ENCODE measurements at places on chromosomes 3 and 15.

GRCh38 chr3:39292961-39293360 lies 13.1 kb upstream of the CX3CR1 start:
- DNase-seq = no peak

DNA sequence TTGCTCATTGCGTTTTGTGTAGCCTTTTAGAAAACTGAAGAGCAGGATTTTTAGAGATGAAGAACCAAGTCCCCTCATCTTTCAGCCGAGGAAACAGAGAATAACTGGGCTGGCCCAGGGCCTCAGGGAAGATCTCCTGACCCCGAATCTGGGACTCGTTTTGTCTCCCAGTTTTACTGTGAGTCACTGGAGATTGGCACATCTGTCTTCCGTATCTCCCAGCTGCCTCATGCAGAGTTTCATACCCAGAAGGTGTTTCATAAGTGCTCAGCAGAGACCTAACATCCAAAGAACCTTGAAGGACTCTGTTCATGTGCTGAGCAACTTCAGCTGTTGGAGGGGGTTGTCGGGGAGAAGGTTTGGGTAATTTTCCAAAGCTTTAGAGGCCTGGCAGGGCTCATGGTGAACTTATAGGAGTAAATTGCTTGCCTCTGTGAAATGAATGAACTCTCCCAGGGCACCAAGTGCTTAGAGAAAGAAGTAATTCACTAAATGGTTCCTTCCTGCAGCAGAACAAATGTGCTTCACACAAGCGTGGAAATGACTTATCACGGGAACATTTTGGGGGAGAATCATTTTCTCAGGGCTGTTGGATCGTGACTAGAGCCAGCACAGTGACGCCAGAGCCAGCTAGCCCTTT lies 121.4 kb downstream of the FAM43A start:
- no peak for DNase-seq

- no peak for DNase-seq
Measured at GRCh38 chr3:156291272-156292123, 171.1 kb downstream of the KCNAB1 start.

DNA sequence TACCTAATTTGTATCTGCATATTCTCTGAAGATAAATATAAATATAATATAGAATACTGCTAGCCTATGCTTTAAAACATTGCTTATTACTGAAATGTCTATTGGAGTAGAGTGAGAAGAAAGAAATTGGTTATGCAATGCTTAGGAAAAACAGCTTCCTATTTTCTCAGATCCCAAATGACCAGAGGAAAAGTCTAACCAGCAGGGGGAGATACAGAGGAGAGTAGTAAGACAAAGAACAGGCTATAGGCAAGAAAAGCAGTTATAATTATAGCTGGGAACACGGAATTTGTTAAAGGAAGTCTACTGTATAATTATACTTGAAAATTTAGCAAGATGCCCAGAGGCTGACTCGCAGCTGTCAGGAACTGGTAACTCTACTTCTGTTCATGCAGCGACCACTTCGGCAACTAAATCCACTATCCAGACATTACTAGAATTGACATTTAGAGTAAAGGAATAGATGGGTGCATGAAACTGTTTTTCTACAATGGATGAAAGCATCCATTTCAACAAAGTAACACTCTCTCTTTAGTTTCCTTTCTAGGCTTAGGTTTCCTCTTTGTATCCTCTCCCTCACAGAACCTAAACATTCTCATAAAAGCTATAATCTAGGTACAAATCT lies 97.2 kb downstream of the TBC1D5 start:
- DNase-seq = peak; percentile 48

DNA sequence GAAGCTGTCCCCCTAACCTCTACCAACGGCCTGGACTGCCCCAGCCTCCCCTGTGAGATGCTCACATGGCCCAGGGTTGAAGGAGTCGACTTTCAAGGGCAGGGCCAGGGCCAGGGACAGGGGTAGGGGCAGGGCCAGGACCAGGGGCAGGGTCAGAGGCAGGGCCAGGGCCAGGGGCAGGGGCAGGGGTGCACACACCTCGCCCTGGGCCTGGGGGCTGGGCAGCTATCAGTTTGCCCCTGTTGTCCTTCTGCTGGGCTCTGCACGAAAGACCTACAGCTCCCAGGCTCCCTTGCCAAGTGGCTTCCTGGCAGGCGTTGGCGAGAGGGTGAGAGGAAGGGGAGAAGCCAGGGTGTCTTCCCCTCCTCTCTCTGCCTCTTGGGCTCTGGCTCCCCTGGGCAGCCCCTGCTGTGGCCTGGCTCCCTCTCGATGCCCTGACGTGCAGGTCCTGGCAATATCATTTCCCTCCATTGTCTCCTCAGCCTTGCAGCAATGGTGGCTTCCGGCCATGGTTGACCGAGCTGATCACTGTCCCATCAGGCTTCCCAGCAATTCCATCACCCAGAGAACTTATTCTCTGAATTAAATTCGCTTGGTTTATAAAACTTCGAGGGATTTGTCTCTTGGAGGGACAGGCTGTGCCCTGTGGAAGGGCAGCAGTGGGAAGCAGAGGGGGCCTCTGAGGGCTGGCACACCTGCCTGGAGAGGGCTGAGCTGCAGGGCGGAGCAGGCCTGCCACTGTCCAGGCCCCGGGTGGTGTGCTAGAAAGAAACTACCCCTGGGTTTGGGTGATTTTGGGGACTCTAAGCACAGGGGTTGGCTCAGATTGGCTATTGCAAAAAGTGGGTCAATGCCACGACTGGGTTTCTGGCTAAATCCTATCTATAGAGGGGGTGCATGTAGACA lies 13.9 kb downstream of the PRR23E start:
- DNase-seq = no peak

DNA sequence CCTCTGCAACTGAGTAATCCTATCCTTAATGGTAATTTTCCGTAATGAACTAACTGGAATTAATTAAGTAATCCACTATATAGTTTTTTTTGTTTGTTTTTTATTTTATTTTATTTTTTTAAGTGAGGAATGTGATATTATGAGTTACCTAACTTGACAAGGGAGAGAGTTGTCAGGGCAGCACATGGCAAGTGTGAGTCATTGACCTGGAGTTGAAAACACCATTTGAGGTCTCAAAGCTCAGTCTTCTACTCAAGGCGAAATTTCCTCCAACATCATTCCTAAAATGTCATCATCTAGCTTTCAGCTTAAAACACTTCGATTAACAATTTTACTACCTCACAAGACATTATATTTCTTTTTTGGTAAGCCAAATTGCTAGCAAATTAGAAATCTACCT lies 87.8 kb downstream of the NECTIN3 start:
- DNase-seq = no peak

- DNase-seq = no peak
Measured at GRCh38 chr3:49295489-49296058, 18.5 kb upstream of the C3orf62 start.

GRCh38 chr3:119588112-119588511 lies 8.8 kb downstream of the ADPRH start:
- no peak for DNase-seq

GRCh38 chr3:134496471-134497071 lies 10.7 kb downstream of the CEP63 start:
- no peak for DNase-seq

- no peak for DNase-seq
Measured at GRCh38 chr15:94524565-94524964, 293.2 kb downstream of the MCTP2 start.

- no peak for DNase-seq
Measured at GRCh38 chr15:58738046-58738707, 11.3 kb downstream of the ADAM10 start.

- DNase-seq = no peak
Measured at GRCh38 chr3:128167646-128167972, 14.3 kb downstream of the EEFSEC start.

GRCh38 chr3:173735841-173736240 lies 338.3 kb downstream of the NLGN1 start:
- no peak for DNase-seq

- DNase-seq = no peak
Measured at GRCh38 chr3:18609187-18609586, 184.0 kb upstream of the SATB1 start.

DNA sequence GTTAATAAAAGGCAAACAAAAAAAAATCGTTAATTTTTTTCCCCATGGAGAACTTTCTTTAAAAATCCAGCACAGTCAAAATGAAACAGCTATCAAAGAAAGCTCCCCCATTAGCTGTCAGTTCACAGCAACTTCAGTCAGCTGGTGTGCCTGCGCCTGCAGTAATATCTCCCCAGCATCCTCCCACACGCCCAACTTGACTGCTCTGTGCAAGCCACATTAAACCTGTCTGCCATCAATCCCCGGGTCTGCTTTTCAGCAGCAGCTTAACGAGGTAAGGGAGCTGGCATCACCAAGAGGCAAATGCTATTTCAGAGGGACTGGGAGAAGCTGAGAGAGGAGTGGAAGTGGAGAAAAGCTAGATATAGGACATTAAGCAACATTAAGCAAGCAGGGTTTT lies 337.5 kb downstream of the GAP43 start:
- no peak for DNase-seq

- DNase-seq = no peak
Measured at GRCh38 chr3:78820542-78820941, 947.3 kb downstream of the ROBO1 start.

DNA sequence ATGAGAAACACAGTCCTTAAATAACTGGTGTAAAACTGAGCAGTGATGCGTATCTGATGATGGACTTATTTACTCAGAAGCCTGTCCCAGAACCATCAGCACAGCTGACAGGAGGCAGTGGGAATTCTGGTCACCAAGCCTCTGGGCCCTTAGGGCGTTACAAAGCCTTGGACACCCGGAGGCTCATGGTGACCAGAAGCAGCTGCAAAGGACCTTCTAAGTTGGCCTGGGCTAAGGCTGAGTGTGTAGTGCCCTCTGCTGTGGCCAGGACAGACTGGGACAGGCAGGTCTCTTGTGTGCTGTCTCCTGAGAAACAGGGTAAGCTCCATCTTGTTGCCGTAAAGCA lies 168.9 kb downstream of the ATP10A start:
- DNase-seq = no peak

DNA sequence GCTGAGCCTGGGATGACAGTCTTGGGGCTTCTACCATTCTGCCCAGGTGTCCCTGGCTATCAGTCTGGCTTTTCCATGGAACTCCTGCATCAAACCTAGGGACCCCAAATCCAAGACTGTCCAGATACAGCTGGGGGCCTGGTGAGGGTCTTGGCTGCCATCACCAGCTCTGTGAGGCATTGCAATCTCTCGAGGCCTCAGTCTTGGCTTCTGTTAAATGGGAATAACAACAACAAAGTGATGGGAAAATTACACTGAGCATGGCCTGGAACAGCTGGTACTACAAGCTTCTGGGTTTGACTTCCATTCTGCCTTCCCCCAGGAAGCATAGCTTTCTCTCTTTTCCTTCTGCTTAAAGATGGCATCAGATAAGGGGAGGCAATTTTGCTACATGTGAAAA lies 50.0 kb upstream of the LCTL start:
- DNase-seq = no peak

DNA sequence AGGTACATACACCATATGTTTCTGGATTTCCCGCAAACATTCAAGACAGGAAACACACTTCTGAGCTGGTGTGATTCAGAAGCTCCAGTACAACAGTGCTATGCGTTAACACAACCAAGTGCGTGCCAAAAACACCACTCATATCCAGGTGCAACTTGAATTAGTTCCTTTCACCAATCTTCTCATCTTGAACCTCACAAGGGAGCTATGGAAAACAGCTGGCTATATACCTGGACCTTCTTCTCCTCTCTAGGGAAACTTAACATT lies 31.3 kb downstream of the SUSD5 start:
- DNase-seq = no peak

DNA sequence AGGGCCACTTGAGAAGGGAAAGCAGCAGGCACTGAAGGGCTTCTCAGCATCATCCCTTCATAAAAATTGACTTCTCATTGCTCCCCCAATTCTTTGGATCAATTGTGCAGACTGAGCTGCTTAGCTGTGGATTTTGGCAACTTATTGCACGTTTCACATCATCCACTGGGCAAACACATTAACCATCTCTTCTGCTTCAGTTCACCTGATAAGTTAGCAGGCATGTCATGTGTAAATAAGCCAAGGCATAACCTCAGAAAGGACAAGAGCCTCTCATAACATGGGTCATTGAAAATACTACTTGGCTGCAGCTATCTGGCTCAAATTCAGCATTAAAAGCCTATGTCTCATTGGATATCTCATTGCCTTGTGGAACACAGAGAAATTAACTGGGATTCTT lies 366.5 kb downstream of the LRRC3B start:
- DNase-seq = no peak

DNA sequence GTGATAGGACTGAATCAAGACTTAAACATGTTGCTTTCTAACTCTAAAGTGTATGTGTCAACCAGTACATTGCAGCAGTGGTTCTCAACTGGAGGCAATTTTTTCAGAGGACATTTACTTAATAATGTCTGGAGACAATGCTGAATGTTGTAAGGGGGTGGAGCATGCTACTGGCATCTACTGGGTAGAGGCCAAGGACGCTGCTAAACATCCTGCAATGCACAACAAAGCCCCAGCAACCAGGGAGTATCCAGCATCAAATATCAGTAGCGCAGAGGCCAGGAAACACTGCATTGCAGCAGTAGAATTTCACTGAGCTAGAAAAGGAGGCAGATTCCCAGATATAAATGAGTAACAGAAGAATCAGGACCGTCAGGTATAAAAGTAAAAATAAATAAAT lies 79.8 kb upstream of the GRM7 start:
- no peak for DNase-seq

- no peak for DNase-seq
Measured at GRCh38 chr3:96700322-96701315, 113.8 kb upstream of the EPHA6 start.

Measured in NCI-H748 treated with DMSO at 0.1 percent for 48 hours (cell line).